ENCODE measurements at places on chromosomes 13 and 19.

DNA sequence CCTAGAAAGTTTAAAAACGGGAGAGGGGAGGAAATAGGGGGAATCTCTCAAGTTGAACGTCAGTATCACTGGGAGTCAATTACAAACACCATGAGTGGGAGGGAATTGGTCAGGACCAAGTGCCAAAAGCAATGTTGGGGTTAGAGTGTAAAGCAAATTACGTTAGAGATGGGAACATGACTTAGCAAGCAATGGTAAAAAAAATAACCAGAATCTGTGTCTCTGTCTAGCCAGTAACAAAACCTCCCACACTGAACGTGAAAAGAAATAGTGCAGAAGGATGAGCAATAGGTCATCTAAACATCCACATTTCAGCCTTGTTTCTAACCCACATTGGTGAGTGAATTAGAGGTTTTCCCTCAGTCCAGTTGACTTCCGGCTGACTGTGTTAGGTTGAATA lies 242.2 kb downstream of the COG6 start:
- DNase-seq = no peak

GRCh38 chr13:33125821-33126570 lies 109.8 kb downstream of the KL start:
- DNase-seq = no peak

DNA sequence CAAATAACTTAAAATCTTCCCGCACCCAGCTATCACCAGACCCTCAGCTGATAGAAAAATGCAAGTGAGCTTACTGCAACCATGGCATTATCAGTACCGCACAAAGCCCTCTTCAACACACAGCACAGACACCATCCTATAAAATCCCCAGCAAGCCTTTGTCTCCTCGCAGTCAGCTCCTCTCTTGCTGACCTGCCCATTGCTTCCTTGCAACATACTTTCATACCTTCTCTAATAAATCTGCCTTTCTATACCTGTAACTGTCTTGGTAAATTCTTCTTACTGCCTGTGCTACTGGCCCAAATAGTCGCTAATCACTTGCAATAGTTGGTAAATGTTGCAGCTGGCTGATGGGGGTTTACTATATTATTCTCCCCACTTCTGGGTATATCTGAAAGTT lies 43.3 kb upstream of the FARP1 start:
- no peak for DNase-seq

DNA sequence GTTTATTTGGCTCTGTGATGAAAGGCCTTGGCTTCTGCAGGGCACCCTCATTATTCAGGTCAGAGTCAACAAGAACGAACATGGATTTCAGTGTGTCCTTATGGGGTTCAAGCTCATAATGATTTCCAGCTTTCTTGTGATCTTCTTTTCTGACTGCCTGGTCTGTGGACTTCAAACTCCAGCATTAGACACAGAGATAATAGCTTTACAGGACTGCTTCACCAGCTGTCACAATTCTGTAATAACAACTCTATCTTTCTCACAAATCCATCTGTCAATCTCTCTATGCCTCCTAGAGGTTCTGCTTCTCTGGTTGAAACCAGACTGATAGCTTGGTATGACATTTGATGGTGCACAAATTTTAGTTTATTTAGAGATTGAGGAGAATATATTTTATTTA lies 13.1 kb upstream of the SLITRK6 start:
- no peak for DNase-seq

DNA sequence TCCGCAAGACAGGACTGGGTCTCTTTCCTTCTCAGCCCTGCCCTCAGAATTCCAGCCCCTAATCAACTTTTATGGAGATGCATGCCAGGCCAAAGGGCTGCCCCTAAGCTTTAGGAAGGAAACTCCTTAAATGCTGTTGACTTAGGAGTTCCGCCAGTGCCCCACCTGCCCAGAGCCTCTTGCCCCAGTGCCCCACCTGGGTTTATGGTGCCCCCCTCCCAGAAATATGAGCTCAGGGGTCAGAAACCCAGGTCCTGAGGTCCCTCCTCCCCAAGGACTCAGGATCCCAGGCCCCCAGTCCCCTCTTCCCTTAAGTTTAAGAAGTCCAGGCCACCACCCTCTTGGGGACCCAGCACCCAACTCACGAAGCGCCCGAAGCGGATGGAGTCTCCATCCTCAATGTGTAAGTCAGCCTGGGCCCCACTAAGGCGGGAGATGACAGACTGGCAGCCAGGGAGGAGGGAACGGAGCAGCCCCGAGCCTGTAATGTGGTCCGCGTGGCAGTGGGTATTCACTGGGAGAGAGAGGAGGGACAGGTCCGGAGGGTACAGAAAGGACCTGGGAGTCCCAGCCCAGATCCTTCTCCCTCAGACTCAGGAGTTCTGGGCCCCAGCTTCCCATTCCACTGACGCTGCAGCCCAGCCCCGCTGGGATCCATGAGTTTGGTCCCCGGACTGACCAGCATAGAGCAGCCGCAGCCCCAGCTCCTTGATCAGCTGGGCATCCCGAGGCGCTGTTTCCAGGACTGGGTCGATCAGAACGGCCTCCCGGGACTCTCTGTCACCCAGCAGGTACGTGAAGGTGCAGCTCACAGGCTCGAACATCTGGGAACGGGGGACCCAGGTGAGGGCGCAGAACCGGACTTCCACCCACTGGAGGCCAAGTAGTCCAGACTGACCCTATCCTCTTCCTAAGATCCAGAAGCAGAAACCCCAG lies 897 bp downstream of the ETHE1 start:
- no peak for DNase-seq

DNA sequence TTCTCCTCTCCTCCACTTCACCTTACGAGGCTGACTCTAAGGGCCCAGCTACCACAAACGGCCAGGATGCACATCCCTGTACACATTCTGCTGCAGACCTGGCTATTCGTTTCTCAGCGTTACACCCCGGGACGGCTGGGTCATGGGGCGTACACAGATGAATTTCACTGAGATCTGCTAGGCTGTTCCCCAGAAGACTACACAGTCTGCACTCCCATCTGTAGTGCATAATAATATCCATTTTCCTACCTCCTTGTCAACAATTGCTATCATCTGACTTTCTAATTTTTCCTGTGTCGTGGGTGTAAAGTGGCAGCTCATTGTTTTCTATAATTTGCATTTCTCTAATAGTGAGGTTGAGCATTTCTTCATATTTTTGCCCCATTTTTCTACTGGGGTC lies 85.7 kb downstream of the TM9SF2 start:
- DNase-seq = no peak

Data from right forelimb (tissue), 1 donor.